Inflammatory macrophage treated with lipopolysaccharide for 4 hours (primary cell): ENCODE measurements at places on chromosomes 11 and 22.

- DNase-seq = no peak
Observed at GRCh38 chr22:42363892-42364291, 68.3 kb downstream of the NFAM1 start.

DNA sequence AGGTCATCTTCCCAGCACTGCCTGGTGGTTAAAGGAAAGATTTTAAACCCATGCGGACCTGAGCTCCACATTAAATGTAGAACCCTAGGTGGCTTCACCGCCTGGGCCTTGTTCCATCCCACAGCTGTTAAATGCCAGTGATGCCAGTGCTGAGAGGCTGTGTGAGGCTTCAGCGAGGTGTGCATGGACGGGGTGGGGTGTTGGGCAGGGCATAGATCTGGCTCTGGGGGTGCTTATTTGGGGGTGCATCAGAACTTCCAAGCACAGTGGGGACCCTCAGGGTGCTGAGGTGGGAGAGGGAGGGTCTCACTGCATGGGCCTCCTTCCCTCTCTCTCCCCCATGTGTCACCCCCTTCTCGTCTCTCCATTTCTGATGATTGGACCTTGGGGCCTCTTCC is 90.1 kb upstream of the B3GAT1 start:
- no peak for DNase-seq

DNA sequence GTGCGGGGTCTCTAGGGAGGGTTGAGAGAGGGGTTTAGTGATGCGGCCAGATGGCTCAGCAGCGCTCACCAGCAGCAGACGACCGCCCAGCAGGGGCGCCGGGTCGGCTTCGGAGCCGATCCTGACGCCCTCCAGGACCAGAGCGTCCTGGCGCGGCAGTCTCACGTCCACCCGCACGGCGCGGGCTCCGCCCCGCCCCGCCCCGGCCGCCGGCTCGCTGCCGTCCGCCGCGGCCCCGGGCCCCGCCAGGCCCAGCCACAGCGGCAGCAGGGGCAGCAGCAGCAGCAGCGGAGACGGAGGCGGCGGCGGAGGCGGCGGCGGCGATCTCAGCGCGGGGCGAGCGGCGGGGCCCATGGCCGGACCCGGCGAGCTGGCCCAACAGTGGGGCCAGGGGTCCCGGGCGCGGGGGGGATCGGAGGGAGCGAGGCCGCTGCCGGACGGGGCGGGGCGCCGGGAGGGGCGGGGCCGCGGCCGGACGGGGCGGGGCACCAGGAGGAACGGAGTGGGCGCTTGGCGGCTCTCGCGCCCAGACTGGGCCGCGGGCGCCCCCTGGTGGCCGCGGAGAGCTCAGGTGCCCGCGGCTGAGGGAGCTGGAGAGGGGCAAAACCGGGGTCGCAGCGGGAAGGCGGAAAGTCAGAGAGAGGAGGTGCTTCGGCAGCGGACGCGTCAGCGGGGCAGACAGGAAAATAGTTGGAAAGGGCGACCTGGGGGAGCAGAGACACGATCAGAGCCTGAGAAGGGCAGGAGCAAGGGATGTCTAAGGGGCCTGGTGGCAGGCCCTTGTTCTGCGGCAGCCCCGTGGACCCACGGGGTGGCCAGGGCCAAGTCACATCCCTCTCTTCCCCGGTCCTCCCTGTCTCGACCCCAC is at the start of gene RNF215:
Gene RNF215 (minus strand): TSS at position 452 of the 868 bp plus-strand sequence. CDS start 98 bp downstream, at position 354.
- peak; percentile 80 for DNase-seq

DNA sequence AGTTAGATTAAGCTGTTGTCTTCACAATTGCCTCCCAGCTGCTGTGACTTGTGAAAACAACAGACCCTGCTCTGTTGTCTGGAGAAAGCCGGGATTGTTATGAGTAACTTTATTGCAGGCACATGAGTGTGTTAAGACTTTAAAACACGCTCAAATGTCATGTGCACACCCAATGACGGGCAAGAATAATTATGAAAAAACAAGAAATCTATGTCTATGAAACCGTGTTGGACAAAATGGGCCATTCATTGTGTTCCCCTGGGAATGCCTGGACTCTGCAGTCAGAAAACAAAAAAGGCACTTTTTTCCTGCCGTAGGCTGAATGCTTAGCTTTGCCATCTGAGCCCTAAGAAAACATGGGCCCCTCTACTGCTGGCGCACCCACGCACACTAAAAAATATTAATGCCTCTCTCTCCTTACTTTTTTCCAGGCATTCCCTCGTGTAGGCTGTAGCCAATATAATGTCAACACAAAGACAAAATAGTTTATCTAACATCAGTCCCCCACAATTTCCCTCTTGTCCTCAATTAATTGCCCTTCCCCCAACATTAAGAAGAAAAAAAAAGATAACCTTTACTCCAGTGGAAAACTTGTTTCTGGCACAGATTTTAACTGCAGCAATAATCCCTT is 207.9 kb downstream of the SOX6 start:
- DNase-seq = no peak

- DNase-seq = no peak
Observed at GRCh38 chr11:75767228-75767572, 1.4 kb upstream of the DGAT2 start.

DNA sequence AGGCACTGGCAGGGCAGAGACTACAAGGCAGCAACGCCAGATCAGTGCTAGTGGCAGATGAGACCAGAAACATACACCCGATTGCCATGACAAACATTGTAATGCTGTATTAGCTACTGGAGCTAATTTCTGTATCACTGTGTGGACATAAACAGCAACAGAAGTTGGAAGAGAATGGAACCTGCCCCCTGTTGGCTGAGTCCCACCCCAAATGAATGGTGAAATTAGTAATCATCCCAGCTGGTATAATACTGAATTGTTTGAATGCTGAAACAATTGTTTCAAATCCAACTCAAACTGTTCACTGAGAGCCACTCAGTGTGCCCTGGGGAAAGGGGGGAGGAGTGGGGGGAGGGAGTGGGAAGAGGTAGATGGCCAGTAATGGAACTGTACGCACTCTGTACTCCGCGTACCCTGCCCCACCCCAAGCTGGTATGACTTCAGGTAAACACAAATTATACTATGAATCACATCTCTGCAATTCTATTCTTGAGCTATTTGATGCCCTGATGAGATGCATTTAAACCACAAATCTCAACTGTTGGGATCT is 11.2 kb upstream of the BIRC3 start:
- no peak for DNase-seq

GRCh38 chr11:68584097-68584496 is 100.2 kb upstream of the GAL start:
- peak; percentile 35 for DNase-seq

DNA sequence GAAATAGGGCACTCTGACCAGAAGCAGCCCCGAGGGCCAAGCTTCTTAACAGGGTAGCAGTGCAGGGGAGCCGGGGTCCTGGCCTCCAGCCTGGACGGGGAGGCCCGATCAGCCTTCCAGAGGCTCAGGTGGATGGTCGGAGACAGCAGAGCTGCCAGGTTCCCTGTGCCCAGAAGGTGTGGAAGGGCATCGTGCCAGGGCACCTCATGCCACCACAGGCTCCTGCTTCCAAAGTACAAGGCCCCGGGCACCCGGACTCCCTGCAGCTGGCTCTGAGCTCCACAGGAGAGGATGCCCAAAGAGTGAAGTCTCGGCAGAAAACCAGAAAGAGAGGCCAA is 14.3 kb downstream of the EHD1 start:
- no peak for DNase-seq

- no peak for DNase-seq
Observed at GRCh38 chr11:63931876-63932275, 6.9 kb upstream of the NAA40 start.

- DNase-seq = no peak
Observed at GRCh38 chr11:1830004-1830321, 4.8 kb upstream of the SYT8 start.

DNA sequence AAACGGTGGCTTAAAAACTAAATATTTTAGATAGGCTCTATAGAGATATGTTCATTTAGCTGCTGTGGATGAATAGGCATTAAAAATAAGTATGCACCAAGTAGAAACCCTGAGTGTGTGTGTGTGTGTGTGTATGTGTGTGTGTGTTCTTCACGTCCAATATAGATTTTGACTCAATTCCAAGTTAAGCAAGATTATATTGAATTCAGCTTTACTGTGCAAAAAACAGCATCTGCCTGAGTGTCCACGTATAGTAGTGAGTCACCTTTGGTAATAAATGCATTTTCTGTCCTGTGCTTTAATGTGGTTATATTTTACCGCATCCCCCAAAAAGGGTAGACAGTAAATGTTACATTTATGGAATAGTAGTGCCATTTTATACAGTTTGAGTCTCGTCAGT is 71.2 kb downstream of the PDHX start:
- no peak for DNase-seq

GRCh38 chr22:29385748-29386147 is 2.6 kb downstream of the AP1B1 start:
- peak; percentile 93 for DNase-seq

GRCh38 chr11:64851831-64852351 is 7.4 kb upstream of the CDC42BPG start:
- peak; percentile 38 for DNase-seq

GRCh38 chr11:66101066-66101464 is 31.0 kb downstream of the PACS1 start:
- no peak for DNase-seq

- DNase-seq = no peak
Observed at GRCh38 chr11:82996966-82997606, 74.6 kb downstream of the RAB30 start.

GRCh38 chr11:14454861-14455632 is 44.6 kb downstream of the COPB1 start:
- peak; percentile 15 for DNase-seq

- no peak for DNase-seq
Observed at GRCh38 chr11:20116825-20117224, 43.5 kb downstream of the DBX1 start.

DNA sequence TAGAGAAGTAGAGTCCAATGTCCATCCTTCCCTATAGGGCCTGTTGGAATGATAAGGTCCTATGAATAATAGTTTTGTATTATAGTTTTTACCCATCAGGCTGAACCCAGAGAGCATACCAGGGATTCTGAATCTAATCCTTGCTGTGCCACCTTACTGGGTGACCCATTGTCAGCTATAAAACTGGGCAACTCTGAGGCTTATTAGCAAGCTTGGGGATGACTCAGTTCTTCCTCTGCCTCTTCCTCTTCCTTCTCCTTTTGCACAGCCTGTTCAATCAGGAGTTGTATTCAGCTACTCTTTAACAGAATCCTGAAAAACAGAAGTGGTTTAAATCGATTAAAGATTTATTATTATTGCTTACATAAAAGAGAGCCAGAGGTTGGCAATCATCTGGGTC is 8.9 kb downstream of the HEPHL1 start:
- peak; percentile 2 for DNase-seq

DNA sequence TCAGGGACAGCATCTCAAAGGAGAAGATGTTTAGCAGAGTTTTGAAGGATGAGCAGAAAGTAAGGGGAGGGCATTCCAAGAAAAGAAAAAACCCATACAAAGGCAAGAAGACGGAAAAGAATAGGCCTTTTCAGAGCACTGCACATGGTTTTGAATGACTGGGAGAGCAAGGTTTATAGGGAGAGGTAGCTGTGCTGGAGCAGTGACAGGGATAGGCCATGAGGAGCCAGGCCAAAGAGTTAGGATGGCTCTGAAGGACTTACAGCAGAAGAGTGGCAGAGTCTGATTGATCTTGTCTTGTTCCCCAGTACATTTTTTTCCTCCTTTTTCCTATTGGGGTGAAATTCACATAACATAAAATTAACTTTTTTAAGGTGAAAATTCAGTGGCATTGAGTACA is 55.8 kb upstream of the PAK1 start:
- DNase-seq = no peak

- no peak for DNase-seq
Observed at GRCh38 chr11:33887886-33888285, 4.0 kb downstream of the LMO2 start.

GRCh38 chr11:70252844-70253243 is 17.6 kb upstream of the PPFIA1 start:
- DNase-seq = no peak

GRCh38 chr11:3231550-3231850 is 717 bp downstream of the MRGPRE start:
- DNase-seq = no peak

- DNase-seq = no peak
Observed at GRCh38 chr11:27700351-27701301, at the start of gene BDNF. BDNF (minus strand) TSS chr11:27700455; CDS start chr11:27658564, 41,891 bp downstream.

DNA sequence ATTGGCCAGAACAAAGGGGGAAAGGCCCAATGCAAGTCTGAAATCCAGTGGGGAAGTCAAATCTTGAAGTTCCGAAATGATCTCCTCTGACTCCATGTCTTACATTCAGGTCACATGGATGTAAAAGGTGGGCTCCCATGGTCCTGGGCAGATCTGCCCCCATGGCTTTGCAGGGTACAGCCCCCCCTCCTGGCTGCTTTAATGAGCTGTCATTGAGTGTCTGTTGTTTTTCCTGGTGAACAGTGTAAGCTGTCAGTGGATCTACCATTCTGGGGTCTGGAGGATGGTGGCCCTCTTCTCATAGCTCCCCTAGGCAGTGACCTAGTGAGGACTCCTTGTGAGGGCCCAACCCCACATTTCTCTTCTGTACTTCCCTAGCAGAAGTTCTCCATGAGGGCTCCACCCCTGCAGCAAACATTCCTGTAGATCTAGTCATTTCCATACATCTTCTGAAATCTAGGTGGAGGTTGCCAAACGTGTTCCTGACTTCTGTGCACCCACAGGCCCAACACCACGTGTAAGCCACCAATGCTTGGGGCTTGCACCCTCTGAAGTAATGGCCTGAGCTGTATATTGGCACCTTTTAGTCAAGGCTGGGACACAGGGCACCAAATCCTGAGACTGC is 9.3 kb downstream of the CARD18 start:
- no peak for DNase-seq

DNA sequence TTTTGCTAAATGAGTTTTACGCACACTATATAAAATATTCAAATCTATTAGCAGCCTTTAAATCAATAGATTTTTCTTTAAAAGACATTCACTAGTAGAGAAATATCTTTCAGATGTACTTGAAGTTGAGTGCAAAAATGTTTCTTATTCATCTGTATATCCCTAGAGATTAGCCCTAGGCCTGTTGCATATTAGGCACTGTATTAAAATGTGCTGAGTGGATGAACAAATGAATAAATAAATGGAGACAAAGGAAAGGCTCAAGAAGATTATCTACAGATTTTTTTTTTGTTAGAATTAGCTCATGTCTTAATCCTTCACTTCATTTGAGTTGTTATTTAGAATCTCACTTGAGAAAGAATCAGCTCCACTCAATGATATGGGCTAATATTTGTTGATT is 12.0 kb upstream of the MMP13 start:
- DNase-seq = no peak

- peak; percentile 94 for DNase-seq
Observed at GRCh38 chr22:26428515-26429457, at the start of gene ASPHD2. ASPHD2 (plus strand) TSS chr22:26429260; CDS start chr22:26433616, 4,356 bp downstream.

DNA sequence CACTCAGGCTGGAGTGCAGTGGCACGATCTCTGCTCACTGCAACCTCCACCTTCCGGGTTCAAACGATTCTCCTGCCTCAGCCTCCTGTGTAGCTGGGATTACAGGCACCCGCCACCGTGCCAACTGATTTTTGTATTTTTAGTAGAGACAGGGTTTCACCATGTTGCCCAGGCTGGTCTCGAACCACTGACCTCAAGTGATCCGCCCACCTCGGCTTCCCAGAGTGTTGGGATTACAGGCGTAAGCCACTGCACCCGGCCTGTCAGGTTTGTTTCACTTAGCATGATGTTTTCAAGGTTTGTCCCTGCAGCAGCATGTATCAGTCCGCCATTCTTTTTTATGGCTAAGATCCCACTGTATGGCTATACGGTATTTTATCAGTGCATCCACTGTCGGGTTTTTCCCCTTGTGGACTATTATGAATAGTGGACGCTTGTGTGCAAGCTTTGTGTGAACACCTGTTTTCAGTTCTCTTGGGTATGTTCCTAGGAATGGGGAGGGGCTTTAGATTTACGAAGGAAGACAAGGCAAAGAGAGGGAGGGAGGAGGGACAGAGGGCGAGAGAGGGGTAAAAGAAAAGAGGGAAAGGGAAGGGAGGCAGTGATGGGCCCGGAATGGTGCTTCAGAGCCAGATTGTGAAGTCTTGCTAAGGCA is 13.9 kb upstream of the CDC42EP2 start:
- DNase-seq = no peak
